ENCODE measurements at places on chromosomes 7 and 10.

- DNase-seq = no peak
These were observed 5.7 kb upstream of the HGF start for GRCh38 chr7:81775560-81775959.

DNA sequence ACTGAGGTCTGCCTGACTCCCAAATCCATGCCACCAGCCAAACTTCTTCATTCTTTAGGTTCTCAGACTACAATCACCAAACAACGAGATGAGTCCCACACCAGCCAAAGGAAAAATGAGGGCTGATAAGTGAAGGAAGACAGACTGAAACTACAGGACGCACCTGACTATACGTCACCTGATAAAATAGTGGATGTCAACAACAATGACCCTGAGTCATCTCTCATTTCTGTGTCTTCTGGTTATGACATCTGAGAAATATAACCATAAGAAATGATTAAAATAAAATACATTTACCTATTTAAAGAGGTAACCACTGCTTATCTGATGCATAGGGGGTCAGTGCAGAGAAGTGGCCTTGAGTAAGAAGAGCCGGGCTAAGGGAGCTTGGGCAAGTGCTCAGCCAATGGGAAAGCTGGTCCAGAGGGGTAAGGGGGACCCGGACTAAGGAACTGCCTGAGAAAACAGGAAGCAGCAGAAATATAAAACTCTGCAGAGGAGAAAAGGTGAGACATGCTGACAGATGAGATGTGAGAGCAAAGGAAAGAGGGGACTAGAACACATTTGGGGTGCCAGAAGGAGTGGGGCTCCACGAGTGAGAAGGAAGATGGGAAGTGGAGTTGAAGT, 51.8 kb downstream of the HIPK2 start:
- no peak for DNase-seq

DNA sequence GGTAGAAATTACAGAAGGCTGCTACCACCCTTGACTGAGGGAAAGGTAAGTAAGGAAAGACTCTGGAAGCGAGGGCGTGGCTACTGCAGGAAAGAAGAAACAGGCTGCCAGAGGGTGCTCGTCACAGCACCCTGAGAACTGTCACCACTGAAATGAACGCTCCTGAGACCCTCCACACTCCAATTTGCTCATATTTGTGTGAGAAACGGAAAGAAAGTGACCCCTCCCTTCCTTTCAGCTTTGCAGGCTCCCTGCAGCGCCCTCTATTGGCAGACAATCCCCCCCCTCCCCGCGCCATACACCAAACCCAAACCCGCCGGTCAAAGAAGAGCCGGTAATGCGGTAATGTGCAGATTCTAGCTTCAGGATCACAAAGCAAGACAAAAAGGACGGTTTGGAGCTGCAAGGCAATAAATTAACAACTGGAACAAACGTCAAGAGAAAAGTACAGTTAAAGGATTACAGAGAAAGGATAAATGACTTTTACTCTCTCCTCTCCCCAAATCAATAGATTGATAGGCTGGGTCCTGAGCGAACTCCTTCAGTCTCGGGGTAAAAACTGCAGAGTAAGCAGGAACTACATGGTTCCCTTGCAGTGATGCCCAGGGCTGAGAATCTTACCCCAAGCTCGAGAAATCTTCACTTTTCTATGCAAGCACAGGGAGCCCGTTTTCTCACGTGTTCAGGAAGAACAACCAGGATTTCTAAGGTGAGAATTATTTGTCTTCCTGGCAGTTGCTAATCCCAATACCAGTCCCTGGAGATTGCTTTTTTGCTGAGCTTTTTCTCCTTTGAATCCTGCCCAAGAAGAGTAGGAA, 47.6 kb downstream of the STEAP1B start:
- DNase-seq = peak; percentile 84

- peak; percentile 69 for DNase-seq
These were observed 622 bp downstream of the WNT16 start for GRCh38 chr7:121329191-121330052.

DNA sequence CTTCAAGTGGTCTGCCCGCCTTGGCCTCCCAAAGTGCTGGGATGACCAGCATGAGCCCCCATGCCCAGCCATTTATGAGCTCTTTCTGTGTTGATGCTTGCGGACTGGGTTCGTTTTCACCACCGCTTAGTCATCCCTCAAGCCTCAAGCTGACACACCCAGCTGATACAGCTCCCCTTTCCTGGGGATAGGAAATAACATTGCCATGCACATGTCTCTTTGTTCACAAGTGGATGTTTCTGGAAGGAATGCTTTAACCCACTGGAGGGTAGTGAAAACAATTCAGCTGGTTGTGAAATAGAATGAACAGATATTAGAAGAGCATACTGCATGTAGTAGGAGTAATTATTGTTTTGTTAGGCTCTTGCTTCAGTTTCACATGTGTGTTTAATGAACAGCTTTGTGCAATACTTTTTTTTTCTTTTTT, 8.5 kb upstream of the METTL27 start:
- no peak for DNase-seq

DNA sequence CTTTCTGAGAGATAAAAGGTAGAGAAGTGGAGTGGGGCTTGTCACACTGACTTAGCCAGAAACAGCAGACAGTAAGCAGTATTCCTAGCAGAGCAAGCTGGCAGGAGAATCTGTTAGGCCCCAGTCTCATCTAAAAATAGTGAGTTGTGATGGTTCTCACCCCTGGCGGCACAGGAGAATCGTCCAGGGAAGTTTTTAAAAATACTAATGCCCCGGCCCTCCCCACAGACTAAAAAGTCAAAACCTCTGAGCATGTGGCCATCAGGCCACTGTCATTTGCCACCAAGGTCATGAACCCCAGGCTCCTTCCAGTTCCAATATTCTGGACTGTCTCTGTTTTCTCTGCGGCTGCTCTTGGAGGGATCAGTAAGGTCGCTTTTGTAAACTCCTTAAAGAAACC, 34.0 kb downstream of the LYZL1 start:
- no peak for DNase-seq

DNA sequence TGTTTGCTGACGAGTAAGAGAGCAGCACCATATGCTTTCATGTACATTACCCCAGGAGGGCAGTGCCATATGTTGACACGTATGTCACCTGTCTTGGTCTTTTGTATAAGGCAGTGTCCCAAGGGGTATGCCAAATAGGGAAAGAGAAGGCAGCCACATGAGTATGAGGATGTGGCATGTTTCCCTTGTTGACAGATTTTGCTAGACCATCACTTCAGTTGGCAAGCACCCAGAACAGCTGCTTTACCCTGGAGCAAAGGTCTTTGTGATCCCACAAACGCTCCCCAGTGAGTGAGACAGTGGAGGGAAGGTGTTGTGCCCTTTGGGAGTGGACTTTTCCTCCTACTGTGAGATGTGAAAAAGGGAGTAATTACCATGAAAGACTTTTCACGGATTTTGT, 350.1 kb downstream of the ETV1 start:
- DNase-seq = no peak

DNA sequence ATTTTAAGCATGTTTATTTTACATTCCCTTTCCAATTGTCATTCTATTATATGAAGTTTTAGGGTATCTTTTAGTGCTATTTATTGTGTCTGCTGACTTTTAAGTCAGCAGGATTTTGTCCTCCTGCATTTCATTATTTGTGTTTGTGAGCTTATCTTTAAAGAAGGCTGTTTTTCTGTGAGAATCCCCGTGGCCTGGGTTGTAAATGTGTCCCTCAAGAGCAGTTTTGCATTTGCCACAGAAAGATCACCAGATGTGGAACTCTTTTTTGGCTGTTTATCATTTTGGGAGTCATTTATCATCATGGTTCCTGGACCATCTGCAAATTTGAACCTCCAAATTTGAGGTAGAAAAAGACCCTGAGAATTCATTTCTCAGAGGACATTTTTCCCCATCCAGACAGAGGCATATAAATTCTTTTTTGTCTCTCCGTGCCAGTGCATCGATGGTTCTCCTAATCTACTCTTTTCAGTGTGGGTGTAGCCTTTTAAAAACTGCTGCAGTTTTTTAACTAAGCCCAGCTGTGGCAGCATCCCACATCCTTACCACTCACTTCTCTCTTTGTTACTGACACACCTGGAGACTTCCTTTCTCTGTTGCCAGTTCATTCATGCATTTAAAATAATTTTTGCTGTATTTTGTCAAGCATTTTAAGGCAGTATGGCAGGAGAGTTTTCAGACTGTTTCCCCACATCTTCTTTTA, 20.1 kb upstream of the MTURN start:
- no peak for DNase-seq

GRCh38 chr10:101402711-101403110, 48.7 kb downstream of the BTRC start:
- DNase-seq = no peak

GRCh38 chr7:106604303-106604924, 56.5 kb downstream of the CCDC71L start:
- no peak for DNase-seq

DNA sequence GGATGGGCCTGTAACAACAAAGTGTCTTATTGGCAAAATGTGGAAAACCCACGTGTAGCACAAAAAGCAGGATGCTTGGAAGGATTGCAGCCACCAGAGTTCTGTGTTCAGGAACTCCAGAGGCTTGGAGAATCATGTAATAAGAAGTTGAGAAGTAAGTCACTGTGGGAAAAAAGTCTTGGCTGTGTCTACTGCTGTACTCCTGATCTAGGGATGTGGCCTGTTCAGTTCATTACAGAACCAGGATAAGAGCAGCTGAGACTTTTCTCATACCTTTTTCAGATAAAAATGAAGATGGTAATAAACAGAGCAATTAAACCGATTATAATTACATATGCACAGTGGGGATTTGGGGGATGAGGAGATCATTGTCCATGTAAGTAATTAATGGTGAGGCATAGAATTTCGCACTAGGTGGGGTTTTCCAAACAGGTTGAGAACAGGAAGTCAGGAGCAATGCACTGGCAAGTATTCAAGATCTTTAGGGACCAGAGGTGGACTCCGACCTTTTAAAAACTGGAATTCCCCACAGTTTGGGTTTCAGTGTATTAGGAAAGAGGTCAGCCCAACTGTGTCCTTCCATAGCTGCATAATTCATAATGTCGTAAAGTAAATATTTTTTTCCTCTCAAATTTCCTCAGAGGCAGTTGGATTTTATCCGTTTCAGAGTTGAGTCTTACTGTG, 281.7 kb downstream of the FRMD4A start:
- DNase-seq = no peak

DNA sequence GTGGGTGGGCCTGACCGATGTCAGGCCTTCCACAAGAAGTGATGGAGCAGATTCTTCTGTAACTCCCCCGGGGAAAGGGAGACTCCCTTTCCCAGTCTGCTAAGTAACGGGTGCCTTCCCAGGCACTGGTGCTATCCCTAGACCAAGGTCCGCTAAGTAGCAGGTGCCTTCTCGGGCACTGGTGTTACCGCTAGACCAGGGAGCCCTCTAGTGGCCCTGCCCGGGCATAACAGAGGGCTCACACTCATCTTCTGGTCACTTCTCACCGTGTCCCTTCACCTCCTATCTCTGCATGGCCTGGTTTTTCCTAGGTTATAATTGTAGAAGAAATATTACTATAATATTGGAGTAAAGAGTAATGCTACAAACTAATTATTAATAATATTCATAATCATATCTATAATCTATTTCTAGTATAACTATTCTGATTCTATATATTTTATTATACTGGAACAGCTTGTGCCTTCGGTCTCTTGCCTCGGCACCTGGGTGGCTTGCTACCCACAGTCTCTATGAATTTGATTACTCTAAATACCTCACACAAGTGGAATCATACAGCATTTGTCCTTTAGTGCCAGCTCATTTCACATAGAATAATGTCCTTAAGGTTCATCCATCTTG, 1378.7 kb downstream of the XPNPEP1 start:
- DNase-seq = peak; percentile 33

DNA sequence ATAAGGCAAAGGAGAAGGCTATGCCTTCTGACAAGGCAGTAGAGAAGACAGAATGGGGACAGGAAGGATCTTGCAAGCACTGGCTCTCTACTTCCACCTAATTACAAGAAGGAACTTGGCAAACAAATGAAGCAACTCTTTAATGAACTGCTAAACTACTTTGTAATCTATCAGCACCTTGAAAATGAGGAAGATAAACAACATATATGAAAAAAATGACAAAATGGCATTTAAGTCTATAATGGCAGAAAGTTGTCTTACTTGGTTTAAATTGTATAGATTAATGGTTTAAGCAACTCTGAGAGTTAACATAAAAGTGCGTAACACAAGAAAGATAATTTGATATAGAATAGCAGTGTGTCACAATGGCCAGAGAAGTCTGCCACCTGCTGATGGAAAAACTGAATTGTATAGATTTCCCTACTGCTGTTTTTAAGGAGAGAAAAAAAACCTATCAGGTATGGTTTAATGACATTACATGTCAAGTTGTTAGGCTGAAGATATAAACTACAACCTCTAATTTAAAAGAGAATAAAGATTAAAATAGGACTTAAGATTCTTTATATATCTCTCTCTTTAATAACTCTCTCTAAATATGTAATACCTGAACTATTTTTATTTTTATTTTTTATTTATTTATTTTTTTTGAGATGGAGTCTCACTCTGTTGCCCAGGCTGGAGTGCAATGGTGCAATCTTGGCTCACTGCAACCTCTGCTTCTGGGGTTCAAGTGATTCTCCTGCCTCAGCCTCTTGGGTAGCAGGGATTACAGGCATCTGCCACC, 11.8 kb downstream of the NT5C3A start:
- DNase-seq = peak; percentile 14

GRCh38 chr7:150356265-150356897, 12.2 kb upstream of the REPIN1 start:
- DNase-seq = peak; percentile 54

DNA sequence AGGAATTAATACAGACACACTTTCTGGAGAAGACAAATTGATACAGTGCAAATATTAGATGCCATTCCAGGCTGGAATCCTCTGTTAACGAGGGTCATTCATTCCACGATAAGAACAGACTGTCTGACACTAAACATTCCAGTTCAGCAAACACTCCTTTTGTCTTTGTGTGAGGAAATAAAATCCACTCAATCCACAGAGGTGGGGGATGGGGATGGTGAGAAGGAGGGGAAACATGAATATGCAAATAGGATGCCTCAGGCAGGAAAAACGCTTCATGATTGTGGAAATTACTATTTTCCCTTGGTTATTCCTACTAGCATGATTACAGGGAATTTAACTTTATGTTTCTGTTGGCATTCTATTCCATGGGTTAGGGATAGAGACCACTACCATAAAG, 196.9 kb upstream of the CDCA7L start:
- no peak for DNase-seq

- DNase-seq = no peak
These were observed 23.0 kb upstream of the GPR146 start for GRCh38 chr7:1021366-1021765.

- peak; percentile 54 for DNase-seq
These were observed 660 bp upstream of the HHEX start for GRCh38 chr10:92688927-92689662.

DNA sequence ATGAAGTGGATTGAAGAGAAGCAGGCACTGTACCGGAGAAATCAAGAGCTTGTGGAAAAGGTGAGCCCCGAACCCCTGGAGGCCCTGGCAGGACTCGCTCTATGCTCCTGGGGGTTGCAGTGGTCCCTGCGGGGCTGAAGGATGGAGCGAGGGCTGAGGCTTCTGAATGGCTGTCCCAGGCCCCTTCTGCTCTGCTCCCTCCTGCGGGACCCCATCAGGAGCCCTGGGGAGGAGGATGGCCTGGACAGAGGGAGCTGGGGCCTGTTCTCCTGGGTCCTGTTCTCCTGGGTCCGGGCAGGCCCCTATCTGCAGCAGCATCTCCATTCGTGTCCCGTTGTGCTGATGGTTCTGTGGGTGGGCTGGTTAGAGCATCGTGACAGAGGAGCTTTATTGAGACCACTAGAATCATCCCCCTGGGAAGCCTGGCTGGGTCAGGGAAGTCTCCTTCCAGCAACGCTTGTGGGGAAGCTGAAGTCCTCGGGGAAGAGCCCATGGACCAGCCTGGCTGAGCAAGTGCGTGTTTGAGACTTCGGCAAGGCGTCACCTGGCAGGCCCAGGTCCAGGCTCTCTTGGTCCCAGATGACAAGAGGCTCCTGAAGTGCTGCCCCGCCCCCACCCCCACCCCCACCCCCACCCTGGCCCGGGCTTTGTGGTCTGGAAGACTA, 41.1 kb upstream of the DPYSL4 start:
- DNase-seq = no peak
